EH (cell line): ENCODE measurements at places on chromosomes 1 and 21.

DNA sequence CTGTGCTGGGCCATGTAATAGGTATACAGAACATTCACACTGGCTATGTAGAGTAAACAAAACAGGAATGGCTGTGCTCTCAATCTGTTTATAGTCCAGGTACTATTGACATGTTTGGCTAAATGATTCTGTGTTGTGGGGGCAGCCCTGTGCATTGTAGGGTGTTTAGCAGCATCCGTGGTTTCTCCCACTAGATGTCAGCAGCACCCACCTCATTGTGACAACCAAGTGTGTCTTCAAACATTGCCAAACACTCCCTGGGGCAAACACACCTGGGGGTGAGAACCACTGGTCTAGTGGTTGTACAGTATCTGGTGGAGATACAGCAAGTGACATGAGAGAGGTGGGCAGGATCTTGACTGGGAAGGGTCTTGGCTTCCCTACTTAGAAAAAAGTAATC is 80.4 kb upstream of the SPATA6 start:
- DNase-seq: no peak

DNA sequence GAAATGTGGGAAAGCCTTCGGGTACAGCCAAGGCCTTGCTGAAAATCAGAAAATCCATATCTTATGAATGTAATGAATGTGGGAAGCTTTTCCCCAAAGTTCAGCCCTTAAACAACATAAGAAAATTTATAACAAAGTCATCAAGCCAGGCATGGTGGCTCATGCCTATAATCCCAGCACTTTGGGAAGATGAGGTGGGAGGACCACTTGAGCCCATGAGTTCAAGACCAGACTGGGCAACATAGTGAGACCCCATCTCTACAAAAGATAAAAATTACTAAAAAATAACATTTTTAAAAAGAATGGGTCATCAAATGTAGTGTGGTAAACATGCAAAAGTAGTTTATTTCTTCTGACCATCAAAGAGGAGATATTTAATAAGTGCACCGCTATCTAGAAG is 45.9 kb downstream of the KIAA0319L start:
- no peak for DNase-seq

DNA sequence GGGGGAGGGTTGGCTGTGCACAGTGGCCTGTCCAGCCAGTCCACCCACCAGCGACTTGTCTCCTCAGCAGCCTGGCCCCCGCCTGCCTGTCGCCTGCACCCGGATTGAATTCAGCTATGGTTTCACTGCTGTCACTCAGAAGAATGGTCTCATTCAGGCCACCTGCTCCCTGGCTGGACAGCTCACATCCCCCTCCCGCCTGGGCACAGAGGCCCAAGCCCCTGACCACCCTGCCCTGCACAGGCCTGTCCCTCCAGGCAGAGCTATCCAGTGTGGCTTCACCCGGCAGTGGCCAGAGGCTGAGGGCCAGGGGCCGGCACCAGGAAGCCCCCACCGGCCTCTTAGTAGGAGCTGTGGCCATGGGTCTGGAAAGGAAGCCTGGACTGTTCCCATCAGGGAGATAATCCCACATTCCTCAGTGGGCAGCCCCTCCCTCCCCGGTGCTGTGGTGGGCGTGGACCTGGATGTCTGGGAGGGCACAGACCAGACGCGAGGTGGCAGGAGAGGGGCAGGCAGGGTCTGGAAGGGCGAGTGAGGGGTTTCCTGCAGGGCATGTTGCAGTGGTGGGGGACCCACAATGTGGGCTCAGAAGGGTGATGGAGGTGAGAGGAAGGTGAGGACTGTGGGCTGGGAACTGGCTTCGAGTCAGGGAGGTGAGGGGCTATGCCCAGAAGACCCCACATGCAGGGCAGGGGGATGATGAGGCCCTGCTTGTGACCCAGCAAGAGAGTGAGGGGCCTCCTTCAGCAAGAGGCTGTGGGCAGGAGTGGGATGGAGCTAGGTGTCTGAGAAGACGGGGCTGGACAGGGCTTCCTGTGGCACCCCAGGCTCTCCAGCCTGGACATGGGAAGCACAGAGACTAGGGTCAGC is 30.4 kb downstream of the WNT9A start:
- DNase-seq: no peak

- DNase-seq: peak; percentile 8
Measured at GRCh38 chr1:71785450-71785849, 496.9 kb downstream of the NEGR1 start.

GRCh38 chr1:116919802-116920201 is 10.1 kb downstream of the PTGFRN start:
- DNase-seq: peak; percentile 13

DNA sequence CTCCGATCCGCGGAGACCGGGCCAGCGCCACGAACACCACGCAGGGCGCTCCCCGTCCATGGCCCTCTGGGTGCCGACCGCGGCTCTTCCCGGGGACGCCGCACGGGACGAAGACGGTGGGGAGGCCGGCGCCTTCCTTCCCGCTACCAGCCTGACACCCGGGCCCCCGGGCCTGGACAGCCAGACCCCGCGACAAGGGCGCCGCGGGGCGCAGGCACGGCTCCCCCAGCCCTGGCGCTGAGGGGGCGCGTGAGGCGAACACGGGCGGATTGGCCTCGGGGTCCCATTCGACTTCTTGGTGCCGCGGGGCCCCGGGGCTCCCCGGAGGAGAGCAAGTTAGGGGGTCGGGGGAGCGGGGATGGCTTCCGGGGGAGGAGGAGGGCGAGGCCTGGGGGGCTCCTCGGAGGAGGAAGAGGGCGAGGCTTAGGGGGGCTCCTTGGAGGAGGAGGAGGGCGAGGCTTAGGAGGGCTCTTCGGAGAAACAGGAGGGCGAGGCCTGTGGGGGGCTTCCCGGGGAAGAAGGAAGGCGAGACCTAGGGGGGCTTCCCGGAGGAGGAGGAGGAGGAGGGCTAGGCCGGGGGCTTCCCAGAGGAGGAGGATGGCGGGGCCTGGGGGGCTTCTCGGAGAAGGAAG is 537 bp upstream of the KLHL17 start:
- no peak for DNase-seq

DNA sequence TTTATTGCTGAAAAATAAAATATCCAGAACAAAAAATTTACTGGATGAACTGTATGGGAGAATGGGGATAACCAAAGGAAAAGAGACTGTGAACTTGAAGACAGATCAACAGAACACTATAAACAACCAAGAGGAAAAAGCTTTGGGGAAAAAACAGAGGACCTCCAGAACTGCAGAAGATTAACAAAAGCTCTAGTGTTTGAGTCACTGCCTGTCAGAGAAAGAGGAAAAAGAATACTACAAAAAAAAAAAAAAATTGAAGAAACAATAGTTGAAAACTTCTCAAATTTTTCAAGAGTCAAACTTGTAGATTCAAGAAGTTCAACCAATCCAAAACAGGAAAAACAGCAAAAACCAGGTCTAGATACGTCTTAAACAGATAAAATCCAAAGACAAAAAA is 44.3 kb downstream of the ARHGAP29 start:
- no peak for DNase-seq

DNA sequence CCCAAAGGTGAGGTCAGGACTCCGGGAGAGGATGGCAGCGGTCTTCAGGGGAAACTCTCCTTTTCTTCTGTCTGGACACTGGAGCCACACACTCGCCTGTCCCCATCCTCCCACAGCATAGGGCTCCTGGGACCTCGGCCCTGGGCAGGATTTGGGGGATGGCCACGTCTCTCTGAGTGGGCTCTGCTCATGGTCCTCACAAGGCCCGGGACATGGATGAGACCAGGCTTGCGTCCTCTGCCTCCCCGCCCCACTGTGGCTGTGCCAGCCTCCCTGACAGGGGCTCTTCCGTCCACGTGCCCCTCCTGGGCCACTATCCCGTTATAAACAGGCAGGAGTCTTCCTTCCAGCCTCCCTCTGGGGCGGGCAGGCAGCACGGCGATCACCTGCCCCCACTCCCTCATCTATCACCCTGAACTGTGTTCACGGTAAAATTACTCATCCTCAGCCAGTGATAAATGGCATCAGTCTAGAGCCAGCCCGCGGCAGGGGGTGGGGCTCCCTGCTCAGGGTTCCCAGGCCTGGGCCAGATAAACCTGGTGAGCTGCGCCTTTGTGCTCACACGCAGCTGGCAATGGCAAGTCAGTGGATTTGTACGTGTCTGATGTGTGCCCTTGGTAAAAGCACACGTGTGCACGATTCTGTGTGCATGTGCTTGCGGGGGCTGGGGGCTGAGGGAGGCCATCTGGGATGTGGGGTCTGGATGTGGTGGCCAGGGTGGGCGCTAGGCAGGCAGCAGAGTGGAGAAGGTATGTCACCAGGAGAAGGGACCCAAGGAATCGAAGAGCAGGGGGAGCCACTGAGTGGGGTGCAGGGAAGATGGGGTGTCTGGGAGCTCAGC is 12.6 kb upstream of the SAMD11 start:
- DNase-seq: peak; percentile 66

- DNase-seq: peak; percentile 71
Measured at GRCh38 chr1:154329152-154329521, 3.8 kb downstream of the ATP8B2 start.

GRCh38 chr21:39430954-39431353 is 14.6 kb downstream of the LCA5L start:
- DNase-seq: no peak

- no peak for DNase-seq
Measured at GRCh38 chr1:93744299-93744988, 62.8 kb upstream of the BCAR3 start.

GRCh38 chr1:44684525-44684924 is 10.0 kb downstream of the ARMH1 start:
- no peak for DNase-seq

DNA sequence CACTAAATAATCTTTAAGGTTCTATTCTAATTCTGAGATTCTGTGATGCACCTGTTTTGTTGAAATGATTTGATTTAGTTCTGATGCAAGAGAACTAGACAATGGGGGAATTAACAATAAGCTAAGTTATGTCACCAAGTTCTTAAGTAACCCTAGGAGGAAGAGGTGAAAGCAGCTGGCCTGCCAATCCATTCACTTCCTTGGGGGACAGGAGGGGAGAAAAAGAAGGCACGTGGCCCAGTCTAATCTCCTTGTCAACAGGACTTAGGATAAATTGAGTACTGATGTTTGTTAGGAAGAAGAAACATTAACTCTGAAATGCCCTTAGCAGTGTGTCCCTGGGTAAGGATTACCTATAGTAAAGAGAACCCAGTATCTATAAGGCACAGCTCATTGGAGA is 36.9 kb downstream of the TLCD4 start:
- no peak for DNase-seq

DNA sequence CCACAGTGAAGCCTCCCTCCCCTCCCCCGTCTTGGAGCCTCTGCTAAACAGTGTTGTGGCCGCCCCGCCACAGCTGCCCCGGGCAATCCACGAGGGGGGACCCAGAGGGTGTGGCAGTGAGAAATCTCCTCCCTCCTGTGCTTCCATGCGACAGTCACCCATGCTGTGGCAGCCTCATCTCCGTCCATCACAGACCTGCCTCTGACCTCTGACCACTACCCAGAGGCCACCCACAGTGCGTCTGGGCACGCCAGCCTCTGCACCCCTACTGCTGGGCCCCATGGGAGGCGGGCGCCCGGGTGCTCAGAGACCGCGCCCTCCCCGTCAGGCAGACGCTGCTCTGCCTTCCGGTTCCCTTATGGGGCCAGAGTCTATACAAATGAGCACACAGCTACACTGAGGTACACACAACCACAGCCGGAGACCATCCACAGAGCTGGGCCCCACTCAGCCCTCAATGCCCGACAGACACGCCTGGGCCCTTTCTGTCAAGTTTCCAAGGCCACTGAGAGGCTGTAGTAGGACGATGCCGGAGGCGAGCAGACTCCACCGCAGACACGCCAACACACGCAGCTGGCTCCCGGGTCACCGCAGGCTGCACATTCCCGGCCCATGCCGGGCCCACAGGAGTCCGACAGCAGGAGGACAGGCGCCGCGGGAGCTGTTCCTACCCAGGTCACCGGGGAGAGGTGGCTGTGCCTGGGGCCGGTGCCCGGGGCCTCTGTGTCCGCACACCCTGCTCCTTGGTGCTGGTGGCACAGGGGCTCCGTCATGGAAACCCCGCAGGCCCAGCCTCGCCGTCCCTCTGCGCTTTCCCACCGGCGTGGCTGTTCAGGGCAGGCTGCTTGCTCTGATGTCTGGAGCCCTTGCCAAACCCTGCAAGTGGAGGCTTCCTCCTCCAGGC is 23.9 kb upstream of the TMEM52 start:
- DNase-seq: no peak

DNA sequence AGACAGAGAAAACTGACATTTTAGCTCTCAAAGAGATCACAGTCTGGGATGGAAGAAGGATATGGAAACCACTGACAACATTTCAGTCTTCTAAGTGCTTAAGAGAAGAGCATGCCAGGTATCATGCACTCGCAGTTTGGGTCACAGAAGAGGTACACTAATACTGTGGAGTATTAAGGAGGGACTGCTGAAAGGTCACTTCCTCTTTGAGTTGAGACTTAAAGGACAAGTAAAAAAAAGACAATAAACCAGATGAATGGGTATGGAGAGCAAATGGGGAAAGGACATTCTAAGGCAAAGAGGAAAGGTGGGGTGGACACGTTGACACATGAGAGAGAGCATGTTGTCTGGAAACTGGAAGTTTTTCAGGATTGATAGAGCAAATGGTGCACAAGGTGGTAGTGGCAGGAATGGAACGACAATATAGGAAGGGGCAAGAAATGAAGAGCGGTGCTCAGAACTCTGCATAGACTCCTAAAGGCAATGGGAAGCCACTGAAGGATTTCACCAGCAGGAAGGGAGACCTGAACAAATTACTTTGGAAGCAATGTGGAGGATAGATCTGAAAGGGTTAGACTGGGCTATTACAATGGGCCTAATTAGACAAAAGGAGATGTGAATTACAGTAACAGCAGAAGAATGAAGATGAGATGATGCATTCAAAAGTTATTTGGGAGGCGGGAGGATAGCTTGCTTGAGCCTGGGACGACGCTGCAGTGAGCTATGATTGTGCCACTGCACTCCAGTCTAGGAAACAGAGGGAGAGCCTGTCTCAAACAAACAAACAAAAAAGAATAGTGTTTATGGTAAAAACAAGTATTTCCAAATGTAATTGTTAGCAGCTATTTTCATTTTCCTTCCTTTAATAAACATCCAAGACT is 11.1 kb downstream of the DIPK1A start:
- peak; percentile 92 for DNase-seq

GRCh38 chr1:65148548-65149350 is 746 bp downstream of the AK4 start:
- peak; percentile 54 for DNase-seq

GRCh38 chr1:64759968-64760367 is 15.1 kb downstream of the RAVER2 start:
- no peak for DNase-seq

GRCh38 chr1:88737338-88737927 is 53.4 kb downstream of the PKN2 start:
- no peak for DNase-seq

DNA sequence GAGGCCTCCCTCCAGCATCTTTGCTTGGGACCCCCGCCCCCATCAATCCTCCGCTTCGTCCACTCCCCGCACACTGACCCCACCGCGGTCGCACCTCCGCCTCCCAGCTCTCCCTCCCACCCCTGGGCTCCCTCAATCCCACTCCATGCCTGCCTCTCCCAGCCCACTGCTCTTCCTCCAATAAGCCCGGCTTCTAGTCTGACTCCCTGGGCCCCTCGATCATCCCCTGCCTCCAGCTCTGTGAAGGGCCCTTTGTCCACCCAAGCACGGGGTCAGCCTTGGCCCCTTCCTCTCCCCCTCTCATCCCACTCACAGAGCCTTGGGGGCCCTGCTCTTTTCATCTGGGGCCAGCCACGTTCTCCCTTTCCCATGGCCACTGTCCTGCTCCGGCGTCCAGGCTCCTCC is 1.5 kb upstream of the TMEM200B start:
- no peak for DNase-seq
